Muscle of back (tissue), 13 donors: ENCODE measurements at places on chromosomes 11 and 22. TPM values are rescaled to one million over a fixed set of nuclear protein-coding genes. Genes with fewer than 3 reads are reported as not detected.

DNA sequence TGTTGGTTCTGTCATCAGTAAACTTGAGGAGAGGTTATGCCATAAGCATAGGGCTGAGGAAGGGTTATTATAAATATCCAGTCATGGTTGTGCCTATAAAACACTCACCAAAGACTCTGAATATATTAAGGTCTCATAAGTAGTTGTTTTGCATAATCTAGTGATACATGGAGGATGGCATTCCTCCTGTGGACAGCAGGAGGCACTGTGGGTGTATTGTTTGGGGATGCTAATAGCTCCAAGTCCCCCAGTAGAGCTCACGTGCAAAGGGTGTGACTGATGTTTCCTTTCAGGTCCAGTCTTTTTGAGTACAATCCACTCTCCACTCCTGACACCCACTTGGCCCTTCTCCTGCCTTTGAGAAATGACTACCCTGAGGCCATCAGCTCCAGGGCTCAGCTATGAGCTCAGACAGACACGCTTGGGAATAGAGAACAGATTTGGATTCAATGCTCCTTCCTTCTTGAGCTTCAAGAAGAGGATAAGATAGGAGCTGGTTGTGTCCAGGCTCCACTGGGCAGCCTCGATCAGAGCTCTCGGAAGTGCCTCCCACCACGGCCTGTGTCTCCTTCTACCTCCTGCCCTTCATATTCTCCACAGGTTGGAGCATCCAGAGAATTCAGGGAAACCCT lies 85.2 kb upstream of the IGLL5 start:
- no peak for DNase-seq

- DNase-seq = no peak
Measured at GRCh38 chr22:17390087-17390486, 20.8 kb downstream of the CECR2 start.

OR52I1 gene
- polyA plus RNA-seq = not detected

GRCh38 chr11:69012092-69013008 lies 696 bp downstream of the MRGPRF start:
- DNase-seq = peak; percentile 73

DNA sequence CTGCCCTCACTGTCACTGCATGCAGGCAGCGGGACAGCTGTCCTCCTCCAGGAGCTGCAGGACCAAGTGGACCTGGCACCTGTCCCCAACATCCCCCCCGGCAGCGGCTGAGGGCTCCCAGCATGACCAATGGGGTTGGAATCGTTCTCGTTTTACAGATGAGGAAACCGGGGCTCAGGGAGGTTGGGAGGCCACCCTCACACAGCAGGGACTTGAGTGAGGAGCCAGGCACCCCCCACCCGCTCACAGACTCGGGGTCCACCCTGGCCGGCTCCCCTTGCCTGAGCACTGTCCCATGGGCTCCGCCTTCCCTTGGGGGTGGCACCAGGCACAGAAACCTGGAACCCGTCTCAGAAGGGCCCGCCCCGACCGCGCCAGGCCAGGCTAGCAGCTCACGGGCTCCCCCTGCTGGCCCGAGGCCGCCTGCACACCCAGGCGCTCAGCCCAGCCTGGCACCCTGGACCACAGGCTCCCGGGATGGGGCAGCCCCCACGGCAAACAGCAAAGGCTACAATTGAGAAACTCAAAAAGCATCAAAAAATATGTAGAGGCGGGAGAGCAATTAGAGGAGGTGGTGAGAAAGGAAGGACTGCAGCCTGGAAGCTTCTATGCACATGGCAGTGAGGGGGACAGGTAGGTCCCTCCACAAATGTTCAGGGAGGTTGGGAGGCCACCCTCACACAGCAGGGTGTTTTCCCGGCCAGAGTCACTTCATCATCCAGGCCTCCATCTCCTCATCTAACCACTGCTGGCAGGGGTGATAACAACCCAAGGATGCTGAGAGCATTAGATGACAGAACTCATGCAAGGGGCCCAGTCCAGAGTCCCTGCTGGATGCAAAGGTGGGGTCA lies 12.8 kb downstream of the MACROD1 start:
- peak; percentile 69 for DNase-seq

GRCh38 chr11:34909415-34909814 lies 6.8 kb downstream of the APIP start:
- no peak for DNase-seq

DNA sequence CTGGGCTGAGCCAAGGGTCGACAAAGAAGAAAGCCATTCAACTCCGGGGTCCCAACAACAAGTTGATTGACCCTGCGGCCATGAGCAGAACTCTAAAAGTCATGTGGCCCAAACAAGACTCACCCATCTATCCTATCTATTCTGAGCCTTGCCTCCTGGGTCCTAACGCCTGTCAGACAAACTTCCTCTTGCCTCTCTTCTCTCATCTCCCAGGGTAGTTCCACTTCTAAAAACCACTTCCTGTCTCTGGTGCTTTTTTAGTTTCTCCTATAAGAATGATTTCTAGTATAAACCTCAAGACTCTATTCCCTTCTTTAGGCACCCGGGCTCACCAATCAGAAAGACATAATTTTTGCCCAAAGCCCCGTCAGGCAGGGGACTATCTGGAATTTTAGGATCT lies 530.2 kb downstream of the DLG2 start:
- DNase-seq = no peak

GRCh38 chr11:77842441-77843121 lies 21.6 kb downstream of the AAMDC start:
- no peak for DNase-seq

DNA sequence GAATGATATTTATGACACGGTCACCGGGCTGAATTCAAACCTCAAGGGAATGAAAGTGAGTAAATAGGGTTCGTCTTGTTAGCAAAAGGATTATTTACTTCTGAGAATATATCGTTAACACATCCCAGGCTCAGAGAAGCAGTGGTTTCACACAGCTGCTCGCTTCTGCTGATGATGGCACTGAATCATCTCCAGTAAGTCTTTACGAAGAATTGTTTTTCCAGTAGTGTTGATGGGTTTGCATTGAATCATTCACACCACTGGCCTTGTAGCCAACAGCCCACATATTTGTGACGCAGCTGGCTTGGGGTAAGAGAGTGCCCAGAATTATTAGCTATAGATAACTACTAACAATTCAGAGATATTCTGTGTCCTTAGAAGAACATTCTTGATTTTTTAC lies 236.3 kb downstream of the CADM1 start:
- DNase-seq = peak; percentile 18

DNA sequence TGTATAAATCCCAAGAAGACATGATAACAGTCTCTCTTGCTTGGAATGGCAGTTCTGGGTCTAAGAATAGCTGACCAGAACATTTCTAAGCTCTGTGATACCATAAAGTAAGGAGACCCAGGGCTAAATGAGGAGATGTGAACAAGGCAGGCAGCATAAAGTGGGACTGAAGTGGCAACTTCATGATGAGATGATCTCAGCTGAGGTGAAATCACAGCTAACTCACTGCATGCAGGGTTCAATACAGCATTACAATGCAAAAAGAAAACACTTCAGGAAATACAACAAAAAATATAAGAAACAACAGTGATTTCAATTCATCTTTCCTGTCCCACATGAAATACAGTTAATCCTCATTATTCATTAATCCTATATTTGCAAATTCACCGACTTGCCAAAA lies 44.6 kb downstream of the MRE11 start:
- no peak for DNase-seq

DNA sequence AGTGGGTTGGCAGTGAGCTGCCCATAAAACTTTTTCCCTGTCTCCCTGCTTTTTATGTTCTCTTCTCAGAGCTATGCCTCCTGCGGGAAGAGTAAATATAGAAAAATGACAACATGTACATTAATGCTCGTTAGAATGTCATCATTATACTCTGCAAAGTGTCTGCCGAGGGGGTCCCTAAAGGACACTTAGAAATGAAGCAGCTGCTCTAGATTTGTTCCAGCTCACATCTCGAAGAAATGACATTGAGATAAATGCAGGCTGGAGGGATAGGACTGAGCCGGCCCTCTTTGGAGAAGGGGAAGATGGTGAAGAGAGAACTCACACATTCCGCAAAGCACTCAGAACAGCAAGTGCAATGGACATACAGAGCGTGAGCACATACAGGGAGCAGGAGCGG lies 240.0 kb downstream of the NXPE2 start:
- DNase-seq = no peak
